ENCODE measurements at places on chromosomes 11 and 22. TPM values are rescaled to one million over a fixed set of nuclear protein-coding genes. Genes with fewer than 3 reads are reported as not detected.

- peak; percentile 54 for DNase-seq
Observed at GRCh38 chr11:62443390-62444235, 24.8 kb downstream of the SCGB1A1 start.

DNA sequence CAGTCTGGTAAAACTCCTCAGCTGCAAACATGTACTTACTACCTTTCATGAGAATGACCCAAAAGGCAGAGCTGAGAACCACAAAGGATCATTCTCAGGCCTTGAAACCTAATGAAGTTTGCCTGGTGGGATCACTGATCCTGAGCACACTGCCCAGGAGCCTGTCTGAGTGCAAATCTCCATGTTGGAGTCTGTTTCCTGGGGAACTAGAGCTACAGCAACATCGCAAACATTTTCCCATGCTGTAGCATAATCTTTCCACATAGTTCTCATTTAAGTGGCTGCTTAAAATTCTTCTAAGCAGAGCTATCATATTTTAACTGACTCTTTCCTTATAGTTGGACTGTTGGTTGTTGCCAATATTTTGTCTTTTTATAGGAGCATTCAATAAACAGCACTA lies 58.5 kb downstream of the GUCY1A2 start:
- peak; percentile 66 for DNase-seq

- peak; percentile 69 for DNase-seq
Observed at GRCh38 chr11:33258631-33259205, 1.5 kb downstream of the HIPK3 start.

- no peak for DNase-seq
Observed at GRCh38 chr11:65427691-65428577, 5.3 kb downstream of the NEAT1 start.

DNA sequence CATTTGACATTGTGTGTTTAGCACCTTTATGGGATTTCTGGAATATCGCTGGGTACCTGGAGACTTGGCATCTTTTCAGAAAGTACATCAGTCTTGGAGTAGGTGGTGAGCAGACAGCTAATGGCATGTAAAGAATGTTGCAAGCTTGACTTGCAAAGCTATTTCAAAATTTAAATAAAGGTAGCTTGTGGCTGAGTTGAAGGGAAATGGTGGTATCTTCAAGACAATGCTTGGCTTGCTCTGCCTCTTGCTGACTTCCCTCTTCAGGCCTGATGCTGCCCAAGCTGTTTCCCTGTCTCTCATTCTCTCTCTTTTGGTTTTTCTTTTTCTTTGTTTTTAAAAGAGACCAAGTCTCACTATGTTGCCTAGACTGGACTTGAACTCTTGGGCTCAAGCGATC lies 13.2 kb downstream of the ZNRF3 start:
- no peak for DNase-seq

DNA sequence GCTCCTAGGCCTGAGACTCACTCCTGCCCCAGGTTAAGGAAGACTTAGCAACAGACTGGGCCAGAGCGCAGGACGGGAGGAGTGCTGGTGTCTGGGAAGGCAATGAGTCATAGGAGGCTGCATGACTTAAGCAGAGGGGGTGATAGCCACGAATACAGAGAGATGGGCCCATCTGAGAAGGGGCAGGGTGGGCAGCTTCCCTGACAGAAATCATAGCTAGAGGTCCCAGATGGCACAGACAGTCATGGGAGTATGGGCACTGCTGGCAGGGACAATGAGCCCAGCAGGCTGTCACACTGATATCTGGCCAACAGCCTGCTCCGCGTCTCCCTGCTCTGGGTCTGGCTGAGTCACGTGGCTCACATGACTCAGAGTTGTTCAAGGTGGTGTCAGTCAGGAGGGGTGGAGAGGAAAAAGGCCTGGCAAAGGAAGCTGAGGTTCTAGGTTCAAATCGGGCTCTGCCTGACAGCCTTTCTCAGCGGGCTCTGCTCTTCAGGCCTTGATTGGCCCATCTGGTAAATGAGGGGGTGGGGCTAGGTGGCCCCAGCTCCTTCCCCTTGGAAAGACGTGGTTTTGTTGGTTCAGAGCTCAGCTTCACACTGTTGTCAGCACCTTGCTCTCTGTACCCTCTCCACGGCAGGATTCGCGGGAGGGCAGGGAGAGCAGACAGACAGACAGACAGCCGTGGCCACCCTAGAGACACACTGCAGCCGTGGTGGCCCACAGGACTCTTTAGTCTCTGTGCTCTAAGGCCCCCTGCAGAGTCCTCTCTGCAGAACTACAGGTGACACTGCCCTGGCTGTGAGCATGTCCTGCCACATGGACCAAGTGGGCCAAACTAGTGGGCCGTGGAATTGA lies 47.8 kb downstream of the DBX1 start:
- DNase-seq = no peak

DNA sequence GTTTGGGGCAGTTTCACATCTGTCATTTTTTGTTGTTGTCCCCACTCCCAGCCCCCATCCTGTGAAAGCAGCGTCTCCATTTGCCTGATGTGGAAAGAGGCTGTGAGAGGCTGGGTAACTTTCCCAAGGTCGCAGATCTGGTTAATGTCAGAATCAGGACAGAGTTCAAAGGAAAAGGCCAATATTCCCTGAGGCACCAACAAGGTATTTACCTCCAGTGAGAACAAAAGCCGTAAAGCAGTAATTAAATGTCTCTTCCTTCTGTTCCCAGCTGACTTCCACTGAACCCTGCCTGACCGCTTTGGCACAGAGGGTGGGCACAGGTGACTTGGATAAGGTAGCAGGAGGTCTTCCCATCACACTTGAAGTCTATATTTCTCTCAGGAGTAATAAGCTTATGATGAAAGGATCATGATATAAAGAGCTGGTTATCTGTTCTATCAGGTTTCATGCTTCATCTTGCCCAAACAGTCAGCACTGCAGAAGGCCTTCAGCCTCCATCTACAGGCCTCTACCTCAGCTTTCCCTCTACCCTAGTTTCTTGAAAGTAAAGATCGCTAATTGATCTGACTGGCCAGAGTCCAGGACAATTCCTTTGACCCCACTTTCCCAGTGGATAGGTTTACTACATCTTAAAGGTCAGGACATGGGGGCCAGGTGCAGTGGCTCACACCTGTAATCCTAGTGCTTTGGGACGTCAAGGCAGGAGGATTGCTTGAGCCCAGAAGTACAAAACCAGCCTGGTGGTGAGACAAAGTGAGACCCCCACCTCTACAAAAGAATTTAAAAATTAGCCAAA lies 9.4 kb downstream of the C11orf91 start:
- DNase-seq = peak; percentile 38

DNA sequence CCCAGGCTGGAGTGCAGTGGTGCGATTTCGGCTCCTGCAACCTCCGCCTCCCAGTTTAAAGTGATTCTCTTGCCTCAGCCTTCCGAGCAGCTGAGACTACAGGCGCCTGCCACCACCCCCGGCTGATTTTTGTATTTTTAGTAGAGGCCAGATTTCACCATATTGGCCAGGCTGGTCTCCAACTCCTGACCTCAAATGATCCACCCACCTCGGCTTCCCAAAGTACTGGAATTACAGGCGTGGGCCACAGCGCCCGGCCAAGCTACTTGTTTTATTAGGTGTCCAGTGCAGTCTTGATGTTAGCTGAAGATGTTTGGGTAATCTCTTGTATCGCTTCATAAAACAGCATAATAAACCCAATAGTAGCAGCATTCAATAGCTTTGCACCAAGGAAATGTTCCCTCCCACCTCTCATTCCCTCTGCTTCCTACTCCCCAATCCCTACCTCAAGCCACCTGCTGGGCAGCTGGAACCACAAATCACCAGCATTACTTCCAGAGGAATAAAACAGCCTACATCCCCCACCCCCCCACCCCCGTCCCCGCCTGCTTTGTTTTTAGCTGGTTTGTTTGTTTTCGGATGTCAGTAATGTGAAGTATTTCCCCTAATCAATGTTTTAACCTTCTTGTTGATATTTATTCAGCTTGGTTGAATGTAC lies 11.0 kb upstream of the GRIK4 start:
- no peak for DNase-seq

- DNase-seq = no peak
Observed at GRCh38 chr11:1111545-1112212, 37.0 kb downstream of the MUC2 start.

DNA sequence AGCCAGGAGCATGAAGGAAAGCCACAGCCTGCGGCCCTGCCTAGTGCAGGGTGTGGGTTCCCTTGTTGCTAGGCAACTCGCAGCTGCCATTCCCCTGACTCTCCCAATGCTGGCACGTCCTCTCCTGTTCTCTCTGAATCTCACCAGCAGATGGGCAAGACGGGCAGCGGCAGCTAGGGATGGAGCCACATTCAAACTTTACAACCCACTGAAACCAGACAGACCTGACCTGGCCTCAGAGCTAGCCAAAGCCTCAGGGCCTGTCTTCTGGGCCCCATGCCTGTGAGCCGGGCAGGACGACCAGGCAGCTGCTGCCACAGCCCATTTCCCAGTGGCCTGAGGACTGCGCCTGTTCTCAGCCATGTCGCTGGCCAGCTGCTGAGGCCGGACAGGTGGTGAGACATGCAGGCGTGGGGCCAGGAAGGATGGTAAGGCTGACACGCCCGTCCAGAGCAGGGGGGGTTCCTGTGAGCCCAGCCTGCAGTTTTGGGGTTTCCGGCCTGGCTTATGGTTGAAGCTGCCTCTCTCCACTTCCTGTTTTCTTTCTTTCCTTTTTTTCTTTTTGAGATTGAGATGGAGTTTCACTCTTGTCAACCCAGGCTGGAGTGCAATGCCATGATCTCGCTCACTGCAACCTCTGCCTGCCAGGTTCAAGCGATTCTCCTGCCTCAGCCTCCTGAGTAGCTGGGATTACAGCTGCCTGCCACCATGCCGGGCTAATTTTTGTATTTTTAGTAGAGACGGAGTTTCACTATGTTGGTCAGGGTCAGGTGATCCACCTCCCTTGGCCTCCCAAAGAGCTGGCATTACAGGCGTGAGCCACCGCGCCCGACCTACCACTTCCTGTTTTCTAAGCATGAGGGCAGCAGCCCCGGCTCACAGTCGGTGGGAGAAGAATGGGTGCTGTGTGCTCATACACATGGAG lies 4.1 kb downstream of the SUN2 start:
- no peak for DNase-seq

DNA sequence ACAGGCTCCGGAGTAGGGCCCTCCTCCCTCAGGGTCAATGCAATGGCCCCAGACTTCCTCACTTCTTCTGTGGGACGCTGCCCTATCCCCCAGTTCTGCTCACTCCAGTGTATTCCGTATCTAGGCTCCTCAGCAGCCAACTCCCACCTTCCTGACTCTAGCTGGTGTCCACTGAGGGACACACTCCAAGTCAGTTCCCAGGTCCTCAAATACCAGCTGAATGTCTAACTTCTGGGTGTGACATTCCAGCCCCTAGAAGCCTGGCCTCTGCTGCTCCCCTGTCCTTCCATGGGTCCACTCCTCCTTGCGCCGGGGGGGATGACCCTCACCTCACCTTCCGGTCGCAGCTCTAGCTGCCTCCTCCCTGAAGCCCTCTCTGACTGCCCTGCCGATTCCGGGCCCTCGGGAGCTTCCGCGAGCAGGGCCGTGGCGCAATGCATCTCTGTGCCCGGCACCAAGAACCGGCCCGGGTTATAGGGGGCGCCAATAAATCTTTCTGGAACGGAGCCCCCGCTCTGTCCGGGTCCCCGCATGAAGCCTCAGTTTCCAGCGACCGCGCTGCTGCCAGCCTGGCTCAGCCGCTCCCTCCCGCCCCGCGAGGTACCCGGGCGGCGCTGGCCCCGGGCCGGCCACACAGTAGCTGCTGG lies 15.4 kb downstream of the BAD start:
- peak; percentile 73 for DNase-seq

DNA sequence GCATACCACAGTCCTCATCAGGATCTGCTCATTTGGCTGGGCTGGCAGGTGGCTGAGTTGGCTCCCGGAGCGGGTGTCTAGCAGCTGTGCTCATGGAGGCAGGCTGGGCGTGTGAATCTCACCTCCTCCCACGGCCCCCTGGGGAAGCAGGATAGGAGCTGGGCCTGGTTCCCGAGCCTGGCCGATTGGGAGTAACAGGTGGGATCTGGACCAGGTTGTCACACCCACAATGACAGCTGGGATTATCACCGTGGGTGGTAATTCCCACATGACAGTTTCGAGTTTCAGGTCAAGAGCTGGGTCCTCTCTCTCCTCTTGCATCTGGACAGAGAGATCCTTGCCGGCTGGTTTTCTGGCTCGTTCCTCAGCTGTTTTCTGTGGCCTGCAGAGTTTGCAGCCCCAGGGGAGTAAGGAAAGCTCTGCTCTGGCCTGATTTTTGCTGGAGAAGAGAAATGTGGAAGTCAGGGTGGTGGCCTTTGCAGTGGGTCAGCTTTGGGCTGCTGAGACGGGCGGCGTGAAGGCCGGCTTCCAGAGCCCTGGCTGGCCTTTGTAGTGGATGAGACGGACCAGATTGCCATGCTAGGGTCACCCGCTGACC lies 57.0 kb downstream of the BCR start:
- peak; percentile 31 for DNase-seq

GRCh38 chr11:34728609-34729008 lies 107.7 kb downstream of the EHF start:
- no peak for DNase-seq

GRCh38 chr22:39958009-39958711 lies 2.0 kb upstream of the TMA7B start:
- DNase-seq = no peak

- DNase-seq = peak; percentile 20
Observed at GRCh38 chr11:95365348-95365747, 134.3 kb upstream of the SESN3 start.

DNA sequence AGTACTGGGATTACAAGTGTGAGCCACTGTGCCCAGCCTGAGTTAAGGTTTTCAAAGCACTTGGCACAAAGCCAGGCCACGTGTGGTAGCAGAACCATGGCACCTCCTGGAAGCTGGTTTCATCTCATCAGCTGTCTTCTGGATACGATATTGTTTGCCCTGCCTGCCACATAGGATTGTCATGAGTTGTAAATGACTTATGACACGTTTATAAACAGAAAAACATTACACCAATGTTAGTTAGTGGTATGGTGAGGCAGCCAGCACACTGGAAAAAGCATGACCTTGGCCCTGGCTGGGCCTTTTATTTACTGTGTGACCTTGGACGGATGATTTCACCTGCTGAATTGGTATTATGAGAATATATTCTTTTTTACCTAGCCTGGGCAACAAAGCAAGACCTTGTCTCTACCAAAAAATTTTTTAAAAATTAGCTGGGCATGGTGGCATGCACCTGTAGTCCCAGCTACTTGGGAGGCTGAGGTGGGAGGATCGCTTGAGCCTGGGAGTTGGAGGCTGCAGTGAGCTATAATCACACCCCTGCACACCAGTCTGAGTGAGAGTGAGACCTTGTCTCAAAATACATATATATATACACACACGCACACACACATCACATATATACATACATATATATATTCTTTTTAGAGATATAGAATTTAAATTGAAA lies 24.0 kb upstream of the MYH9 start:
- no peak for DNase-seq

DDX10 gene
- total RNA-seq = 19.2 TPM

DDX25 gene
- total RNA-seq = 7.5 TPM

FADS1 gene
- total RNA-seq = 164 TPM

All from cardiac muscle cell (in vitro differentiated cells and primary cell).